ENCODE measurements at places on chromosomes 6 and 20.

- no peak for DNase-seq
Observed at GRCh38 chr6:110520992-110521543, 44.7 kb upstream of the SLC22A16 start.

DNA sequence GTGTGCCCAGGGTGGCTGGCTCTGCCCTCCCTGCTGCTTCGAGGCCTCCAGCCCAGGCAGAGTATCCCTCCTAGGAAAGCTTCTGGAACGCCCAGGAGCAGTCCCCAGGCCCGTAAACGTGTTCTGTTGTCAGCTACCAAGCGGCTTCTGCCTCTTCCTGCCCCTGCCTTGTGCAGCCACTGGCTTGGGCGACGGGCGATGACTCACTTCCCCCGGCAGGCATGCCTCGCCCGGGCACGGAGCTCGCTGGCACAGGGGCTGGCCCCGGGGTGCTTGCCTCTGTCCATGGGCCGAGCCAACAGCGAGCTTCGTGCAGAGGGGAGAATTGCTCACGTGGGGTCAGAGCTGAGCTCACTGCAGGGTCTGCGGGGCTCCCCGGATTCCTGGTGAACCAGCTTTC is 86.7 kb upstream of the THBS2 start:
- DNase-seq: no peak

DNA sequence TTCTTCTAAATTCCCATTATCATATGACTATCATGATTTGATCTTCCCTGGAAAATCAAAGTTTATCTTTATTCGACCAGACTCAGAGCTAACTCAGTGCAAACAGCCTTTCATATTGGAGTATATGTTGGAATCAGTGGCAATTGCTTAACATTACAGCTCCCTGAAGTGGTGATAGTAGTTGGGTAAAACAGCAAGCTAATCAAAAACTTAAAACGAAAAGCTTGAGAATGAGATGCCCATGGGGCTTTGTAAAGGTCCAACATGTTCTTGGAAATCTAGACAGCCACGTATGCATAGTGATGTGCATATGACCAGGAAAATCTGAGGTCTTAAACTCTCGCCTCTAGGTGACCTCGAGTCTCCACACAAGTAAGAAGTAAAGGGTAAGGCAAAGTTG is 437.6 kb downstream of the KIF16B start:
- DNase-seq: no peak

DNA sequence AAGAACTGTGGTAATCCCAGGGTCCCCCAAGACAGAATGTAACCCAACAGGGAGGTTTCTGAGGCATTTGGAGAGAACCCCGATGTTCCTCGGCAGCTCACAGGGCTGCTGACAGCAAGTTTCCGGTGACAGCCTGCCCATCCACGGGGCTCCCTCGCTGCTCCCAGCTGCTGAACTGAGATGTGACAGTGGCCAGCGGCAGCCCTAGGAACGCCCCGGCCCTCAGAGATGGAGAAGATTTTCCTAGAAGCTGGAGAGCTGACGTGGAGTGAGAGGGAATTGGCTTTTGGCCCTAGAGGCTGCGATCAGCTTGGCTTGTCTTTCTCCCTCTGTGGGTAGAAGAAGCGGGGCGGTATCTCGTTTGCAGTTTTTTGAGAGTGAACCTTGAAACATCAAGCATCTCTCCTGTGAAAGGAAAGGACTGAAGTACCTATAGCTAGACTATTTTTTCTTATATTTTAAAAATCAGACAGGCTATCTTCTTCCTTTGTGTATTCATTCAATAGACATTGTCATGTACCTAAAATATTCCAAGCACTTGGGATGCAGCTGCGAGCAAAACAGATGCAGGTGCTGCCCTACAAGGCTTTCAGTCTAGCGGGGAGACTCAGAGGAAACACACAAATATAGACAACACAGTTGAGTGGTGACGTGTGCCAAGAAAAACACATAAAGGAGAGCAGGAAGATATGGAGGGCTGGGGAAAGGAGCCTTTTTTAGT is 28.4 kb upstream of the NFATC2 start:
- DNase-seq: no peak

- DNase-seq: no peak
Observed at GRCh38 chr6:36493859-36494258, 51.1 kb downstream of the KCTD20 start.

DNA sequence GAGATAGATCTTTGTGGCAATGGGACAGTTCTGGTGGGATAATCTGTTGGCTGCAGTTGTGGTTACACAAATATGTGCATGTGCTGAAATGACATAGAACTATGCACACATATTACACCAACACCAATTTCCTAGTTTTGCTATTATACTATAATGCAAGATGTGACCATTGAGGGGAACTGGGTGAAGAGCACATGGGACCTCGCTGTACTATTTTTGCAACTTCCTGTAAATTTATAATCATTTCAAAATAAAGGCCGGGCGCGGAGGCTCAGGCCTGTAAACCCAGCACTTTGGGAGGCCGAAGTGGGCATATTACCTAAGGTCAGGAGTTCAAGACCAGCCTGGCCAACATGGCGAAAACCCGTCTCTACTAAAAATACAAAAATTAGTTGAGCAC is 8.7 kb downstream of the ARMC12 start:
- no peak for DNase-seq

GRCh38 chr20:13648291-13649228 is 9.8 kb upstream of the TASP1 start:
- no peak for DNase-seq

- no peak for DNase-seq
Observed at GRCh38 chr6:169396554-169397163, 143.0 kb upstream of the THBS2 start.

DNA sequence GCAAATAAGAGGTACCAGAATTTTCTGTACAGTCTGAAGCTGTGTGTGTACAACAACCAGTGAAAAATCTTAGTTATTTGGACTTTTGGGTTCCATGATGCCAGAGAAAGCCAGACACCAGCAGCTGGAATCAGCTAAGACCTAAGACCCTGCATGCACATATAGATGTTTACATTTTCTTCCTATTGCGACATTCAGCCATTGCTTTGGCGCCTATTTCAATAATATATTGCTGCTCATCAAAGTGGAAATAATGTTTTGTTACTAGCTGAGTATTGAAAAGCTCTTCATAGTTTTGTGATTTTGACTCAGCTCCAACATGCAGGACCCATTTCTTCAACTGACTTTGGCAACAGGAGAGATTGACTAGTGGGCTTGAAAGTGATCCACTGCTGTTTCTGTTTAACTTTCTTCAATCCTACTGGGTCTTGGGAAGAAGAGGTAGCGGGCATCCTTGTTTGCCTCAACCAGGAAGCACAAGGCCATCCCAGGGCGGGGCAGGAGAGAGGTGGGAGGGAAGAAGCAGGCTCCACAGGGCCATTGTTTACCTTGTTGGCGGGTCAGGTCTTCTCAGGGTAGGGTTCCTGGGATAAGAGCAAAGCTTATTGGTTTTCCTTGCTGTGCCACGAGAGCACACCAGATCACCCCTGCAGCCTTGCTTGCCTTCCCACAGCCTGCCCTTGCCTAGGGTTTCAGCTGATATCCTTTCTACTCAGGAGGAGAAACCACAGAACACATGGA is 101.3 kb upstream of the ESR1 start:
- DNase-seq: no peak

DNA sequence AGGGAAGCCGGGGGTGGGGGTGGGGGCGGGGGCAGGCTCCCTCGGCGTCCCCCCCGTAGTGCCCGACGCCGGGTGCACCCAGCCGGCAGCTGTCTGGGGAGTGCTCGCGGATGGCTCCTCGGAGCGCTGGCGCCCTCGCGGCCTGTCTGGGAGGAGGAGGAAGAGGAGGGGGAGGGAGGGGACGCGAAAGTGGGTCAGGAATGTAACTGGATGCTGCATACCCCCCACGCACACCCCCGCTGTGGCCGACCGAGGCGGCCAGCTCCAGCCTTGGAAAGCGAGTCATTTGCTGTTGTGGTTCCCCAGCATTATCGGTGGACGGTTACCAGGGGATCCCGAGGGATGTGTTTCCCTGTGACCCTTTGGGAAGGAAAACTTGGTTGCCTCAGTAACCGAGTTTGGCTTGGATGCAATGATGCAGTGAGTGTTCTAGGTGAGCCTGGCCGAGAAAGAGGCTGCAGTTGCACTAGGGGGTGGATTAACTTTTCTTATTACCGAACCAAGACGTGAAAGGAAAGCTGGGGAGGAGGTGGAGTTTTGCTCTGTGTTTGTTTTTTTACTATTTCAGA is 55.2 kb upstream of the RREB1 start:
- peak; percentile 69 for DNase-seq

DNA sequence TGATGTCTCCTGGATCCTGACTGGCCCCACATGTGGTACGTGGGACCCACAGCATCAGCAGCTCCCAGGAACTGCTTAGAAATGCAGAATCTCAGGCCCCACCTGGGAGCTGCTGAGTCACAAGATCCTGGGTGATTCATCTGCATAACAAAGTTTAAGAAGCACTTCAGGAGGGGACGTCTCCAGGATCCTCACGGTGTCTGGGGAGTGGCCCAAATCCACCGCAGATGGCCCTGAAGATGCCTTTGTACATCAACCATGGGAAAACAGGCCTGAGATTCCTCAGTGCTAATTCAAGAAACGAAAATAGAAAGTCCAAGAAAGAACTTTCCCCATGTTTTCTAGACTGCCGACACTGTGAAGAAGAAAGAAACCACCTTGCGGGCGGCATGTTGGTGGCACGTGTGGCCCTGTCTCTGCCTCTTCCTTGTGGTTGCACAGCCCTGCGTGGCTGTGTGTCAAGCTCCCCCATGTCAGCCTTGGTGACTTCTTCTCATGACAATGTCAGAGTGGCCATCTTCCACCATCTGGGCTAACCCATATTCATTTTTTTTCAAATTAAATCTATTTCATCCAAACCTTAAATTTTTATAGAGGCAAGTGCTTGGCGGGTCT is 26.1 kb downstream of the RRBP1 start:
- no peak for DNase-seq

GRCh38 chr20:34296468-34296867 is 6.7 kb downstream of the AHCY start:
- no peak for DNase-seq

DNA sequence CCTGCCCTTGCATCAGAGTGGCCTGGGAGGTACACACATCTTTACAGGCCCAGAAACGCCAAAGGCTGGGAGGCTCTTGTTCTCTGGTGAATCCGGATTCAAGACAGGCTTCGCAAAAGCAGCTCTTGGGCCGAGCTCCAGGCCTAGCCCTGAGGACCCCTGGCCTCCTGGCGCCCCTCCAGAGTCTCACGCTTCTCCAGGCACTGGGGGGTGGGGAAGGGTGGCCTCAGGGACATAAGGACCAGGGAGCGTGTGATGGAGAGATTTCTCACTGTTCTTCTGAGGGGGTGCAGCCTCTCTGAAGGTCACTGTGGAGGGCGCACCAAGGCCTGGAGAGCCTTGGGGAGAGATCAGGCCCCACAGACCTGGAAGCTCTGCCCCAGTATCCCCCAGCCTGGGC is 349.2 kb downstream of the ZFAND3 start:
- no peak for DNase-seq

- no peak for DNase-seq
Observed at GRCh38 chr6:9761220-9761619, 653.7 kb downstream of the TFAP2A start.

- DNase-seq: no peak
Observed at GRCh38 chr6:25659633-25660368, 7.8 kb downstream of the SCGN start.

DNA sequence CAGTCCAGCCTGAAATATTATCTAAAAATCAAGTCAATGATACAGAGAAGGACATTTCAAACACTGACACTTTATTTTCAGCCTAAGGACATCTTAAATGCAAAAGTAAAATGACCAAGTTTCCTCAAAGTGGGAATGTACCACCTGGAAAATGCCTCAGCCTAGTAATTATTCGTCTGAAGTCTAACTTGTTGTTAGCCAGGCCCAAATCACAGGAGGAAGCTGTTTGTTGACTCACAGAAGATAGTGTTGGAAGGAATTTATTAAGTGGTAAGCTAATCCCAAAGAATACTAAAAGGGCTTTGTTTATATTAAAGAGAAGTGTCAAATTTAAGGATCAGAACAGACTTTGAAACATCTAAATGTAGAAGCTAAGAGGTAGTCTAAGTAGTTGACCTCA is 2.5 kb downstream of the PDE7B start:
- DNase-seq: no peak

DNA sequence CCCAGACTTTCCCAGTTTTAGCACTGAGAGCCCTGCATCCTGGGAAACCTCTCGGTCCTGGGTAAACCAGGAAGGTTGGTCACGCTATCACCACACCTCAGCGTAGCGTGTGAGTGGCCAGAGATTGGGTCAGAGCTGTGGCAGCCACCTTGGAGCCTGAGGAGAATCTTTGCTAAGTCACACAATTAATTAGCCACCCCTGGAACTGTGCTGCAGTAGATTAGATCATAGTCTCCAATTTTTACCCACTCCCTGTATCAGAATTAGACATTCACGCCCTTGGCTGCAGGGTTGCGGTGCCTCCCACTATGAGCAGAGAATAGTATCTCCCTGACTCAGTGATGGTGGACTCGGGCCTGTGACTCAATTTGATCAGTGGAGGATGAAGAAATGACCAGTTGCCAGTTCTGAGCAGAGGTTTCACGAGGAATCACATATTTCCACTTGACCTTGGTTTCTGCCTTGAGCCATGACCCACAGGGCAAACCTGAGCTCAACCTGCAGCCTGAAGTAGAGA is 6.0 kb upstream of the PTGIS start:
- DNase-seq: no peak

GRCh38 chr6:51090343-51090742 is 271.7 kb downstream of the TFAP2B start:
- DNase-seq: no peak

DNA sequence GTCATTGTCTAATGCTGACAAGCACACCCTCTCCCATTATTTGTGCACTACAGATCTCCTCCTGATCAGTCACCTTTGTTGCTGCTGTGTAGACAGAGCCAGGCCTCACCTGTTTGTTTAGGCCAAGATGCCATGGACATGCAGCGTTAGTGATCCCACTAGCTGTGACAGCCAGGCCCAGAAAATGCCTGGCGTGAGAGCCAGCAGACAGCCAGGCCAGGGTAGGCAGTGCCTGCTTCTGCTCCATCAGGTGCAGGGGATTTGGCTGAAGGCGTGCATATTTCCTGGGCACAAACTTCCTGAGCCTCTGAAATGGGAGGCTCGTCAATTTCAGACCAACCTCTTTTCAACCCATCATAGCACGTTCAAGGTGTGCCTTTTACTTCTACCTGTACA is 27.3 kb downstream of the MANBAL start:
- no peak for DNase-seq

GRCh38 chr20:37295595-37295994 is 6.1 kb downstream of the MANBAL start:
- no peak for DNase-seq

Data from H1 (cell line).